Naive thymus-derived CD8-positive, alpha-beta T cell (primary cell): ENCODE measurements at places on chromosomes 4 and X.

- H3K4me1 ChIP-seq: peaks cover 3% of the 10 kb centered on the region
- H3K36me3 ChIP-seq: no peaks in the 10 kb centered on the region
- DNase-seq: no peak
- H3K27ac ChIP-seq: no peak overlapping the region
- peaks cover 6% of the 10 kb centered on the region for H3K27me3 ChIP-seq
Measured at GRCh38 chr4:72974694-72975487, 94.6 kb downstream of the COX18 start.

- peaks cover 23% of the 10 kb centered on the region for H3K4me1 ChIP-seq
- no peaks in the 10 kb centered on the region for H3K36me3 ChIP-seq
- peaks cover 1% of the 10 kb centered on the region for H3K27me3 ChIP-seq
Measured at GRCh38 chr4:140078366-140078765, 75.6 kb downstream of the MAML3 start.

- H3K27ac ChIP-seq: no peak overlapping the region
- H3K4me3 ChIP-seq: no peak overlapping the region
- H3K36me3 ChIP-seq: no peaks in the 10 kb centered on the region
- no peak for DNase-seq
Measured at GRCh38 chr4:67101612-67102011, 443.7 kb downstream of the CENPC start.

DNA sequence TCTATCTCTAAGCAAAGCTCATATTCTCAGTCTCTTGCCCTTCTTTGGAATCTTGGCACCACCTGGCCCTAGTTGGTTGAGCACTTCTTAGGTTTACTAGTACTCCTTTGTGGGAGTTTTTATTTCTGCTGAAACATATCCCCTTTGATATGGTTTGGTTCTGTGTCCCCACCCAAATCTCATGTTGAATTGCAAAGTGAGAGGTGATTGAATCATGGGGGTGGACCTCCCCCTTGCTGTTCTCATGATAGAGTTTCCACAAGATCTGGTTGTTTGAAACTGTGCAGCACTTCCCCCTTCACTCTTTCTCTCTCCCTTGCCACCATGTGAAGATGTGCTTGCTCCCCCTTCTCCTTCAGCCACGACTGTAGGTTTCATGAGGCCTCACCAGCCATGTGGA, 22.2 kb upstream of the SYNPO2 start:
- H3K36me3 ChIP-seq: no peaks in the 10 kb centered on the region
- no peak overlapping the region for H3K4me3 ChIP-seq
- H3K4me1 ChIP-seq: no peaks in the 10 kb centered on the region
- H3K27me3 ChIP-seq: no peaks in the 10 kb centered on the region
- no peak for DNase-seq

DNA sequence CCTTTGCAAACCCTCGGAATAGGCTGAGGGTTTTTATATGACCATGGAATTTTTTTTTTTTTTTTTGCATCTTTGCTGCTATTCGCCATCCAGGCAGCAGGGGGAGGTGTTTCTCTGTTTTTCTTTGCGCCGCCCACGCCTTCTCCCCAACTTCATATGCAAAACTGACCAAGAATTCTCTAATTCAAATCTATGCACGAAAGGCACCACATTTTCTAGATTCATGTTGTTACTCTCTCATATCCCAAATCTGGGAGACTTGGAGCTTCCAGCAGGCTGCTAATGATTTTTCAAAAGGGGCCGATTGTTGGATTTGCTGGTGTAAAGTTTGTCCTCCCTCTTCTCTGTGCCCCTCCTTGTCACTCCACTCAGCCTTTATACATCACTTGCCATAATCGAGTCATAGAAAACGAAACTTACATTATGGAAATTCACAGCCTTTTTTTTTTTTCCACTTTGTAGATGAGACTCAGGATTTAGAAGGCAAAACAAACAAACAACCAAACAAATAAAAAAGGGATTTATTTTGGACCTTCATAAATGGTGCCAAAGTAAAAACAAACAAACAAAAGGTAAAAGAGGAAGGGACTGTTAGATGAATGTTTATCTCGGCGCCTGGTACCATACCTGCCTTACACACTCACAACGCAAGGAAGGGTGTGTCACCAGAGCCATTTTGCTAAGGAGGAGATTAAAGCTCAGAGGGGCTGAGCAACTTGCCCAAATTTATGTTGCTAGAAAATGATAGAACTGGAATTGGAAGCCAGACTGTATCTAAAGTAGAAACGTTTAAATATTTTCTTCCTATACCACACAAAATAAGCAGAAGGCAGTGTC, 29.3 kb upstream of the BOD1L1 start:
- H3K27me3 ChIP-seq: no peaks in the 10 kb centered on the region
- peak; percentile 65 for DNase-seq
- H3K4me1 ChIP-seq: peaks cover 13% of the 10 kb centered on the region

DNA sequence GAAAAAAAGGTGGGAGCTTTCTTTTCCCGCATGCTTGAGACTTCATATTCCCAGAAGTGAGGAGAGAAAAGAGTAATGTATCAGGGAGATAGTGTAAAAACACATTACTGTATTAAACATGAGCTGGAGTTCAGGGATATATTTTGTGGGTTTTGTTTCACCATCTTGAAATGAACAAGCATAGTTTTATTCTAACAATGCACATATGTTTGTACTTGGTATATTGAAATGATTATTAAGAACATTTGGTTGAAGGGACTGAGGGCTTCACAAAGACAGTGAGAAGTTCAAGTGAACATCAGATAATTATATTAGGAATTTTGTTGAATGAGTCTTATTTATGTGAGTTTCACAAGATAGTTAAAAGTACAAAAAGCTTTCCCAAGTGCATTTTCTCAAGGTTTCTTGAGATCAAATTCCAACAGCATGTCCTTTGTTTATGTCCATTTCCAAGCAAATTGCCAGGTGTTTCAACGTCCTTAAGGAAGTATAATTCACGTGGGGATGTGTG, 368.8 kb downstream of the ANKRD50 start:
- no peaks in the 10 kb centered on the region for H3K4me1 ChIP-seq
- DNase-seq: no peak
- H3K27ac ChIP-seq: no peak overlapping the region
- H3K36me3 ChIP-seq: no peaks in the 10 kb centered on the region

DNA sequence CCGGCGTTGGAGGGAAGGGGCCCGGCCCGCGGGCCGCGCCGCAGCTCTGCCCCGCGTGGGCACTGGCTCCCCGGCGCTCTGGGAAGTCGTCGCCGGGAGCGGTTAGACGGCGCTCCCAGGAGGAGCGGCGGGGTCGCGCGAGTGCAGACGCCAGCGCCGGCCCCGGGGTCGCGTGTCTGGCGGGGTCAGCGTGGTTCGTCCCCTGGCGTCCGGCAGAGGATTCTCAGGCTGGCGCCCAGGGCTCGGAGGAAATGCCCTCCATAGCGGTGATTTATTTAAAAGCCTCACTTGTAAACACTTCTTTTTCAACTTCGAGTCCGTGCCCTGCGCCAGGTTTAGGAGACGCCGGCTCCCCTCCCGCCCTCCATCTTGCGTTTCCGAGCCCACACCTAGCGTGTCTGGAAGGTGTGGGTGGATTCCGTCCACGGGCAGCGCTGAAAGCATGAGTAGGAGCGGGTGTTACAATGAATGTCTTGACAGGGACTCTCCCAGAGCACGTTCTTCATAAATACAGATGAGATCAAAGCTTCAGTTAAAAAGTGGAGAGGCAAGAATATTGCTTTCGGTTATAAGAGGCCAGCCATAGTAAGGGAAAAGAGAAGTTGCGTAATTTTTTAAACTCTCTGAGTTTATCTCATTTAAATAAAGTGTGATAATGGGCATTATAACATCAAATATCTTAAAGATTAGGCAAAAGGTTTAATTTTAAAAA, 692 bp downstream of the FAM241A start:
- peaks cover 36% of the 10 kb centered on the region for H3K4me1 ChIP-seq
- H3K27me3 ChIP-seq: no peaks in the 10 kb centered on the region
- no peaks in the 10 kb centered on the region for H3K36me3 ChIP-seq
- H3K27ac ChIP-seq: peak overlapping the region; percentile 96
- peak overlapping the region; percentile 99 for H3K4me3 ChIP-seq

DNA sequence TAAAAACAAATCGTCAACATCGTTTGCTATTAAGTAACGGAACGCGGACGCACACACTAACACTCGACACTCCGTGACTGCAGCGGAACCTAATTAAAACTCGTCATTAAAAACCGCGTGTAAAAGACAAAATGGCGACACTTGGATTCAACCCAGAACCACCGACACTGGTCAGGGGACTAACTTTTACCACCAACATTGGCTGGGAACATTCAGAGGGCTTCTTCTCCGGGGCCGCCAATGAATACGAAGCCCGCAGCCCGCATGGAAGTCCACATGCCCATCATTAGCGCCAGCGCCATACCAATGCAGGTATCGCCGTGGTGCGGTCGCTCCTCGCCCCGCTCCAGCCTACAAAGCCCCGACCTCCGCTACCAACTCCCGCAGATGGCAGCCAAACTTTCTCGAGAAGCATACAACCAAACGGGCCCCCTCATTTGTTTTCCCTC, 498 bp downstream of the RBMX start:
- no peaks in the 10 kb centered on the region for H3K27me3 ChIP-seq
- H3K27ac ChIP-seq: peak overlapping the region; percentile 99
- peak overlapping the region; percentile 96 for H3K4me3 ChIP-seq

DNA sequence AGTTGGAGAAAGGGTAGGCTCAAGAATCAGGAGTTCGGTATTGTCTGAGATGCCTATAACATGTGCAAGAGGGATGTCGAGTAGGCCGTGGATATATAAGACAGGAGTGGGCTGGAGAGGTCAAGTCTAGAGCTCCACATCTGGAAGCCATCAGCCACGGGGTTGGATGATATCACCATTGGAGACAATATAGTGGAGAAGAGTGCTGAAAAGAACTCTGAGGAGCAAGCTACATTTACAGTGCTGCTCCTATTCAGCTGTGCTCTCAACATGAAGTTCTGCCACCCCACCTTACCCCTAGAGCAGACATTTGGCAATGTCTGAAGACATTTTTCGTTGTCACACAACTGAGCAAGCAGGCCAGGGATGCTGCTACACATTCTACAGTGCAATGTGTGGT, 20.9 kb upstream of the PLAC1 start:
- no peaks in the 10 kb centered on the region for H3K4me1 ChIP-seq
- DNase-seq: no peak

- peaks cover 11% of the 10 kb centered on the region for H3K27me3 ChIP-seq
- no peak for DNase-seq
- peaks cover 2% of the 10 kb centered on the region for H3K36me3 ChIP-seq
Measured at GRCh38 chr4:14792702-14793227, 209.5 kb upstream of the CPEB2 start.

- H3K27ac ChIP-seq: no peak overlapping the region
- H3K4me3 ChIP-seq: no peak overlapping the region
- H3K4me1 ChIP-seq: no peaks in the 10 kb centered on the region
- H3K27me3 ChIP-seq: peaks cover 21% of the 10 kb centered on the region
Measured at GRCh38 chr4:24995346-24995919, 35.3 kb downstream of the LGI2 start.
